ENCODE measurements at places on chromosomes 6 and 20. TPM values are rescaled to one million over a fixed set of nuclear protein-coding genes. Genes with fewer than 3 reads are reported as not detected.

DNA sequence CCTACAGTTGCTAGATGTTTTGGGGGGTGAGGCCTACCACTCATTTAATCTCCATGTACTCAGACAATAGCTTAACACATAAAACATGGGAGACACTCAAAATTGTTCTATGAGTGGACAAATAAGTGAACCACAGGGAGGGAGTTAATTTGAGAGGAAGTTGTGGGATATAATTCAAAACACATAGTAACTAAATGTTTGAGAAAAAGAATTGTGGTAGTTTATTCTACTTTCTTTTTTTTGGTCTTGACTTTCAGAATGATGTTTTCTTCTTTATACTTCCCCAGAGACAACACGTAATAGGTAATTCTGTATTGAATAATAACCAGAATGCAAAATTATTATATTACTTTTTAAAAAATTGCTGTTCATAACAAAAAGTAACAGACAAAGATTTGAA is 453.8 kb downstream of the RFPL4B start:
- DNase-seq, result no peak

DNA sequence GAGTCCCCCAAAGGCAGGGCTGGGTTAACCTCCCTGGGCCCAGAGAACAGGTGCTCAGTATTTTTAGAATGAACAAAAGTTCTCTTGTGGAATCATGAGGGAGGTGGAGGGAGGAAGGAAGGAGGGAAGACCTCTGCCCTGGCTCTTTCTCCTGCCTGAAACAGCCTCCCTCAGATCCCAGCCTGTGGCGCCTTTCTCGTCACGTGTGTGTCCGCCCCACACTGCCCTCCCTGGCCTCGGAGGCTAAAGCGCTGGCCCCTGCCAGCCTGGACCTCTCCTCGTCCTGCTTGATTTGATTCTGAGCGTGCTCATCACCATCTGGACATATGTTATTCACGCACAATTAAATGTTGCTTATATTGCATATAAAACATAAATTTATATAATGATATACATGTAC is 40.9 kb downstream of the PHACTR3 start:
- DNase-seq, result no peak

The CRYBG1 gene
- 23.3 TPM for total RNA-seq

DNA sequence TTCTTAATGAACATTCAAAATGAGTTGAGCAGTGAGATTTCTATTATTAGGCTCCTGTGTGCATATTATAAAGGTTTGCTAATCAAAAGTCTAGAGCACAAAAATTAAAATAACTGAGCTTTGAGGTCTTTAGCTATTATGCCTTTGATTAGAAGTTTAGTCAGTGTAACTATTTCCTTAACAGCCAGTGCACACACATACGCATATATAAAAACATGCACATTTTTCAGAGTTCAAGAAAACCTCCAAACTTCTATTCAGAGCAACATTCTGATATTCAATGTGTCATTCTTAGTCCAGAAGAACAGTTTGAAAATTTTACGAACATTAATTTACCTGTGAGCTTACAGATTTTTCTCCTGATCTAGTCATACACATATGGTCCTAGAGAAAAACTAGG is 48.3 kb upstream of the MYB start:
- DNase-seq, result no peak

DNA sequence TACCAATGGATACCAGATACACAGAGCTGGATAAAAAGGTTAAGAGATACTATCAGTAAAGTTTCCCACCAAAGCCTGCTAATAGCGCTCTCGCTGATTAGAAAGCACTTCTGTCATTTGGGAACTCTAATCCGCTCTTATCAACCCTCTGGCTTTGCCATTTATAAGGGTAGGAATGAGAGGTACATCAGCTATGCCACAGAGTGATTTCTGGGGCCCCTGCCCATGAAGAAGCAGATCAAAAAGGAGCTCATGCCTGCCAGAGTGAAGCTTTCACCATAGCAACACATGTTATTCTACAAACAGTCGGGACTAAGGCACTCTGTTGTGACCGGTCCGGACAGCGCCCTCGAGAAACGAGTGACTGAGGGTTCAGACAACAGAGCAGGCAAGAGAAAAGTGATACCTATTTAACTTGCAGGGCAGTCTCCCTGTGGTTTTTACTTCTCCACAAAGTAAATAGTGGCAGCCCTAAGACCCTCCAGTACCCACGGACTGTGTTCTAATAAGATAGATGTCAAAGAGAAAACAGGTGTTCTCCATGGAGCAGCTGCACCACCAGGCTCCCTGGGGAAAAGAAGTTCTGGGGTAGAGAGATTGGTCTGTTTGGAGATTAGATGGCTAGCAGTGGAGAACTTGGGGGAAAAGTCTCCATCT is 5.6 kb downstream of the TRAM2 start:
- no peak for DNase-seq

DNA sequence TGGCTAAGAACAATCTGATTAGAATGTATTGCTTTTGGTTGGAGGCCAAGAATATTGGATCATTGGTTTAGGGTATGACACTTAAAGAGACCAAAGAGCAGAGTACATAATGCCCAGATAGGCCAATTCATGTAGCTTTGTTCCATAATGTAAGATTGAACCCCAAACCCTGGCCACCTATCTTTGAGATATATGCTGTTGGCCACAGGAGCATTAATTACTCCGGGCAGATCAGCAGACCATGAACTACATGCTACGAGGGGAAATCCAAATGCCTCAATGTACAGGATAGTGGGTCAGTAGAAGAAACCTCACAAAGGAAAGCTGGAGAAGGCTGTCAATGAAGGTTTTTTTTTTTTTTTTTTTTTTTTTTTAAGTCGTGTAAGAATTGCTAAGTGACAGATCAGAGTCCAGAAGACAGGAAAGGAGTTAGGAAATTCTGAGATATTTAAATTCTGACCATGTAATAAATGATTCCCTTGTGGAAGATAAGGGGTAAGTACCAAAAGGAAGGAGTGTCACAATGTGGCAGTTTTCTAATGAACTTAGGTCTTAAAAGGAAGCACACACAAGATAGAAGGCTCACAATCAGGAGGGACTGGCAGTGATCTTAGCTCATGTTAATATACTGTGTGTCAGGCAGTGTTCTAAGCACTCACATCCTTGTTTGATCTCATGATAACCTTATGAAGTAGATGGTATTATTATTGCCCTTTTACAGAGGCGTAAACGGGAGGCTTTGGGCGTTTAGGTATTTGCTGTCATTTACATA is 61.4 kb downstream of the CARMIL1 start:
- DNase-seq, result no peak

The BPIFB6 gene
- not detected for total RNA-seq
